Neural crest cell (in vitro differentiated cells): ENCODE measurements at places on chromosomes 6 and 20.
A peak's percentile ranks its signal among the peaks of the same experiment; 100 is the strongest.

GRCh38 chr6:134683783-134684422, 266.0 kb downstream of the ALDH8A1 start:
- DNase-seq = no peak

DNA sequence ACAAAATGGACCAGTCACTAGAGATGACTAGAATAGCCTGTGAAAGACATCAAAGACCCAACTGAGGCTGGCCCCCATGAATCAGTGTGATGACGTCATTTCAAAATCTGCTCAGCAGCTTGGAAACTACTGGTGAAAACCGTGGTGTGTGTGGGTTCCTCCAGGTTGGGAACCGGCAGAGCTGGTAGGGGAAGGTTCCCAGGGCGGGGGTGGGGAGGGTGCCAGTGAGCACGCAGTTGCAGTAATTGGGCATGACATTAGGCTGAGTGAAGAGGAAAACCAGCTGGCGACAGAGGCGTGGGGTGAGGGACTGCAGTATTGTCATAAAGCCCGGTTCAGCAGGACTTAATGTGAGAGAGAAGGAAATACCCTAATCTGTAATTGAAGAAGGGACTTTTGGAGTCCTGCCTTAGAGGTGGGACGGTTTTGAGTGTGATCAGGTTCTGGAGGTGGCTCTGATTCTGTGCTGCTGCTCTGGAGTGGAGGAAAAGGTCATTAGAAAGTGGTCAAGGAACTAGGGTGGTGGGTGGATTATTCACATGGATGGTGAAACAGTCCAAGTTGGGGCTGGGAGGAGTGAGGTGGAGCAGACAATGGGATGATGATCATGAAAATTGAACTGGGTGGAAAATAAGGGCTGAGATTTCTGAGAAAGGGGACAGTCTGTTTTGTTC, 52.0 kb upstream of the MTHFD1L start:
- no peak for DNase-seq

GRCh38 chr20:17936761-17937732, 31.5 kb downstream of the SNX5 start:
- DNase-seq = no peak

DNA sequence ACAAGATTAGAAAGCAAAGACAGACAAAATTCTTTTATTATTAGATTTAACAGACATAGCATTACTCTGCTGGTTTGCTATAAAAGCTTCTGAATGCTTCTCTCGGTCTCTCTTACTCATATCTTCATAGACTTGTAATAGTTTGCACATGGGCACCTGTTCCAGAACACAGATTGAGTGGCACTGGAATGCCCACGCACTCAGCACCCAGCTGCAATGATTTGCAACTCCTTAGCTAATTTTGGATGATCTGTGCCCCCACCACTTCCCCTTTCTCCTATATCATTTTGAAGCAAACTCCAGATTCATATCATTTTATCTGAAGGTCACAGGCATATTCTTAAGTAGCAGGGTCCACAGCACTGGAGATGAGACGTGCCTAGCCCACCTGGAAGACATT, 148.8 kb downstream of the CFAP61 start:
- no peak for DNase-seq

GRCh38 chr6:24775520-24776058, 852 bp downstream of the GMNN start:
- DNase-seq = no peak

- no peak for DNase-seq
Observed at GRCh38 chr20:37243076-37243936, 18.3 kb downstream of the GHRH start.

GRCh38 chr6:64727075-64727474, 980.0 kb downstream of the EYS start:
- DNase-seq = no peak

DNA sequence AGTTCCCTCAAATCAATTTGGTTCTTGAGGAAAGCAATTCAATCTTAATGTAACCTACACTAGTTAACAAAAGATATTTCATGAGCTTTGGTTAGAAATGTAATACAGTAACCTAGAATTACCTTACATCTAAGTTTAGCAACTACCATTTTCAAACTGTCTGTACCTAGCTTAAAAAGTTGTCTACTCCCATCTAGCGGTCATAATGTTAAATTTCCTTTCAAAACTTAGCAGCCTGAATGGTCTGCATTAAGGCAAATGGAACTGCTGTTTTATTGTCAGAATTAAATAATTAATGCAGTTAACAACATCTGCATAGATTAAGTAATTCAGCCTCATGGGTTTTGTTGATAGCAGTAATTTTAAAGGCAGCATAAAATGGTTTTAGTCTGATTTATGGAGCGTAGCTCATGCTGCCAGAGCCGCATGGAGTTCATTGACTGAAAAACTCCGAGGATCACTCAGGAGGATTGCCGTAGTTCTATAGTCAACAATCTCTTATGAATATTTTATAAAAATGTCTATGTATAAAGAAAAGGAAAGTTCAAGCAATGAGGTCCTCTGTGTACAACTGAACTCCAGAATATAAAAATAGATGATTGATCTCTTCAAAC, 485.4 kb upstream of the MANEA start:
- no peak for DNase-seq

DNA sequence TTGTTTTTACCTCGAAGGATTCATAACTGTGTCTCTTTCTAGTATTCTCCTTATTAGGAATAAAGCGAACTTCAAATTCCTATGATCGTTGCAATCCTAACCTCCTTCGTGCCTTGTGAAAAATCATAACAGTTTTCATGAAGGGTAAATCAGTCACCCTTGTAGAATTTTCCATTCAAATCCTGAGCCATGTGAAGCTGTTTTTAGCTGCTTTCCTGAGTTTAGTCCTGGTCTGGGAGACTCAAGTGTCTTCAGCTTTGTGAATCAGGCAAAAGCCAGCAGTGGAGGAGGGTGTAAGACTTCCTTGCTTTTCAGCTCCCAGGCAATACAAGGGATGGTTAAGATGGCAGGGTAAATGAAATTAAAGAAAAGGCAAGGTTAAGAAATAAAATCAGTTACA, 24.3 kb downstream of the GCNT2 start:
- DNase-seq = no peak

GRCh38 chr6:151176911-151177770, 62.6 kb upstream of the AKAP12 start:
- no peak for DNase-seq

GRCh38 chr6:28814032-28814976, 109.5 kb downstream of the TRIM27 start:
- DNase-seq = no peak

DNA sequence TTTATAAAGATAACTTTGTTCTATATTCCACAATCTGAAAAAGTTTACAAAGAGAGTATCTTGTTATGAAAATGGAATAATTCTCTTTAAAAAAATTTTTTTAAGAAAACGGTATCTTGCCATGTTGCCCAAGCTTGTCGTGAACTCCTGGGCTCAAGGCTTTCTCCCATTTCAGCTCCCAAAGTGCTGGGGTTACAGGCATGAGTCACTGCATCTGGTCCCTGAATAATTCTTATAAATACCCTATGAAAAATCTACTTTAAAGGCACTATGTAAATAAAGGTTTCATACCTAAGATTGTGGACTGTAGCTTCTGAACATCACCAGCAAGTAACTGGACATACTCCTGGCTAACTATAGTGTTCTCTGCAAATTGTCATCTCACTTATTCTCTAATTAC, 60.3 kb downstream of the SAMD3 start:
- no peak for DNase-seq

DNA sequence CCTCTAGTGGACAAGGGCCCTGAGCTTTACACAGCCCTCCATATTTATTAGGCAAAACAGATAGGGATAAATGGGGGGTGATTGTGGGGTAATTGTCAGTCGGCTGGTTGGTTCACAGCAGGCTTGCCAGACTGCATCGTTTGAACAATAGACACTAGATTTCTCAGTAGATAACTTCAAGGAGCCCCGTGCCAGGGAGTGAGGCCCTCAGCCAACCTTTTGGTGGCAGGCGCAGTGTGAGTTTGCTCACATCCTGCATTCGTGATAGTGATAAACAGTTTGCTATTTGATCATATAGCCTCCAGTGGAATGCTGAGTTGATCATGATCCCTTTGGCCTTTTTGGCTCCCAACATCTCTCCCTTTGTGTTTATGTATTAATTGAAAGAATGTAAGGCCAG, 3.6 kb upstream of the ABHD12 start:
- no peak for DNase-seq

DNA sequence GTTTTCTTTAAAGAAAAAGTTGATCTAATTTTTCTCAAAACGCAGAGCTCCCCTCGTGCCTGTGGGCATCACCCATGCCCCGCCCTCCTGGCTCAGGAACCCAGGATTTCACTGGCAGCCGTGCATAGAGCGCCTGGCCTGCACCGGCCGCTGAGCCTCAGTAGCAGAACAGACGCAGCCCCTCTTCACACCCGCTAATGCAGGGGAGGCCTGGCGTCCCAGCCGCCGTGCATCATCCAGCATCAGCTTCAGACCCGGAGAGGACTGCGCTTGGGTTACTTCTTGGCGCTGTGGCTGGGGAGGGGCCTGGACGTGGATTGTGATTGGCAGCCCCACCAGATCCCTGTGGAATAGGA, 18.1 kb downstream of the RBM38 start:
- no peak for DNase-seq

DNA sequence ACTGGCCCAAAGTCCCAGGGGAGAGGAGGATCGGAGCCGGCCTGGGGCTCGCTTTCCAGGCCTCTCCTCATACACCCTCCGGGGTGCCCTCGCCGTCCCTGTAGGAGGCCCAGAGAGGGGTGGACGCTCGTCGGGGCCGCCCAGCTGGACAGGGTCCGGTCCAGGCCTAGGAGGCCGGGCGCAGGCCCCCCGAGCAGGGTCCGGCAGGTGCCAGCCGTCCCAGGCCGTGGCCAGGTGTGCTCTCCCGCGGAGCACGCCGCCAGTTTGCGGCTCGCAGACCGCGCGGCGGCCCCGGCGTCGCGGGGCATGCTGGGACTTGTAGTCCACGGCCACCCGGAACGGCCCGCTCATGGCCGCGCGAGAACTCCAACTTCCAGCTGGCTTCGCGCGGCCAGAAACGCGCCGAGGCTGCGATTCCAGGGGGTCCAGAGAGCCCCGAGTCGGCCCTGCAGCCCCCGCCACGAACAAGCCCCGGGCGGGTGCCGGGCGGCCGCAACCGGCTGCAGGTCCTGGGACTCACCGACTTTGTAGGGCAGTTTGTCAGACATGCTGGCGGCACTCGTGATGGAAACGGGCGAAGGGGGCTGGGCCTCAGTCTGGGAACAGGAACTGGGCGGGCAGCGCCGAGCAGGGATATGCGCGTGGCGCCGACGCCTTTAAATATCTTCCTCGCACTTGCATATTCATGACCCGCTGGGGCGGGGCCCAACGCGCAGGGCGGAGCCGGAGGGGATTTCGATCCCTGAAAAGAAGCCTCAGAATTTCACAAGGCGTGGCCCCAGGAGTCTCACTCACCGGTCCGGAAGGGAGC, at the start of gene AHCY:
Gene AHCY, minus strand, starts transcription at position 633 of the 811 bp plus-strand sequence. Its CDS starts 85 bp downstream, at position 548.
- DNase-seq = peak; percentile 98

- DNase-seq = no peak
Observed at GRCh38 chr6:142482249-142482648, 180.4 kb downstream of the ADGRG6 start.

DNA sequence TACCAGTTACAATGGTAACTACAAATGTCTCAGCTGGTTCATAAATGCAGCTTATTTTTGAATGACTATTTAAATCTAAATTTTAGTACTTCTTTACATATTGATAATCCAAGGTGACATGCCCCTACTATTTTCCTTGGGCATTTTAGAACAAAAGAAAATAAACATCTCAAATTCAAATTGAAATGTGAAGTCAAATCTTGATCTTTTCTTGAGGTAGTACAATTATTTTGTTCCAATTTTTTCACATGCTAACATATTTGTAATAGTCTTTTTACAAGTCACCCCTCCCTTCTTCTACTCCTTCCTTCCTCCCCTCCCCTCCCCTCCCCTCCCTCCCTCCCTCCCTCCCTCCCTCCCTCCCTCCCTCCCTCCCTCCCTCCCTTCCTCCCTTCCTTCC, 370.1 kb upstream of the MMS22L start:
- no peak for DNase-seq

DNA sequence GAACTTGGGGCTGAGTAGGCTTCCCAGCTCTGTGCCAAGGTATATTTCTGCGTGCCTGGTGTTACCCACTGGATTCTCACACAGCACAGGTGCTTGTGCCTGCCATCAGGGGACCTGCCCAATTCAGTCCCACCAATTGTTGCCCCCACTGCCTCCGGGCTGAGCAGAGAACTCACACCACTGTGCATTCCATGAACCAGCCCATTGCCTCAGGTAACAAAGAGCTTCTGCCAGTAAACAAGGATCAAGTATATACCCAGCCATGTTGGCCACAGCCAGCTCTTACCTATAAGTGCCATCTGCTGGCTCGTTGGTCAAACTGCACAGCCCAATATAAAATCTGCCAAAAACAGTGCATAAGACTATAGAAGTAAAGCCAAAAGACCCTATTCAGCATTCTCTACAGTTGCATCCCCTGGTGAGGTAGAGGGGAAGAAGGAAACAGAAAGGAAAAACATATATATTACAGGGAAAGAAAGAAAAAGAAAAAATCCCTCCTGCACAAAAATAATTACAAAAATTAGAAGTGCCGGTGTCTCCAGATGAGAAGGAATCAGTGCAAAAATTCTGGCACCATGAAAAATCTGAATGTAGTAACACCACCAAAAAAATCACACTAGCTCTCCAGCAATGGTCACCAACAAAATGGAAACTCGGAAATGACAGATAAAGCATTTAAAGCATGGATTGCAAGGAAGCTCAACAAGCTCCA, 241.4 kb downstream of the IBTK start:
- no peak for DNase-seq

DNA sequence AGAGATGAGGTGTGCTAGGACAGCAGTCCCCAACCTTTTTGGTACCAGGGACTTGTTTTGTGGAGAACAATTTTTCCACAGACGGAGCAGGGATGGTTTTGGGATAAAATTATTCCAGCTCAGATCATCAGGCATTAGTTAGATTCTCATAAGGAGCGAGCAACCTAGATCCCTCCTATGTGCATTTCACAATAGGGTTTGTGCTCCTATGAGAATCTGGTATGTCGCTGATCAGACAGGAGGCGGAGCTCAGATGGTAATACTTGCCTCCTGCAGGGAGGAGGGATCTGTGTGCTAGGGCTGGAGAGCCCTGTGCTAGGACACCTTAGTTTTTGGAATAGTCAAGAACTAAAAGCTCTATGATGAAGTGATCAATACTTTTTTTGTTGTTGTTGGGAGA, 2.5 kb downstream of the SMIM13 start:
- no peak for DNase-seq
